GM12878 (cell line): ENCODE measurements at places on chromosomes 2 and 18. TPM values are rescaled to one million over a fixed set of nuclear protein-coding genes. Genes with fewer than 3 reads are reported as not detected.

ERFE gene
- not detected in 2 replicates for total RNA-seq

G6PC2 gene
- total RNA-seq: not detected in 2 replicates

- no peaks in the 10 kb centered on the region for H3K36me3 ChIP-seq
- peak overlapping the region; percentile 39; the same call in 1 of the 2 replicates for H3K27ac ChIP-seq
- H3K4me3 ChIP-seq: peak overlapping the region; percentile 75
- H3K27me3 ChIP-seq: no peaks in the 10 kb centered on the region; the same call in 1 of the 2 replicates
- DNase-seq: no peak
Observed at GRCh38 chr2:118185210-118186109, 97.2 kb downstream of the INSIG2 start.

GRCh38 chr2:9560628-9561027, 5.0 kb upstream of the ADAM17 start:
- H3K4me1 ChIP-seq: no peaks in the 10 kb centered on the region; the same call in 1 of the 2 replicates
- no peak for DNase-seq
- H3K4me3 ChIP-seq: no peak overlapping the region
